ENCODE measurements at places on chromosomes 4 and X.

GRCh38 chr4:34720571-34720970 lies 1523.7 kb downstream of the ARAP2 start:
- DNase-seq: no peak

DNA sequence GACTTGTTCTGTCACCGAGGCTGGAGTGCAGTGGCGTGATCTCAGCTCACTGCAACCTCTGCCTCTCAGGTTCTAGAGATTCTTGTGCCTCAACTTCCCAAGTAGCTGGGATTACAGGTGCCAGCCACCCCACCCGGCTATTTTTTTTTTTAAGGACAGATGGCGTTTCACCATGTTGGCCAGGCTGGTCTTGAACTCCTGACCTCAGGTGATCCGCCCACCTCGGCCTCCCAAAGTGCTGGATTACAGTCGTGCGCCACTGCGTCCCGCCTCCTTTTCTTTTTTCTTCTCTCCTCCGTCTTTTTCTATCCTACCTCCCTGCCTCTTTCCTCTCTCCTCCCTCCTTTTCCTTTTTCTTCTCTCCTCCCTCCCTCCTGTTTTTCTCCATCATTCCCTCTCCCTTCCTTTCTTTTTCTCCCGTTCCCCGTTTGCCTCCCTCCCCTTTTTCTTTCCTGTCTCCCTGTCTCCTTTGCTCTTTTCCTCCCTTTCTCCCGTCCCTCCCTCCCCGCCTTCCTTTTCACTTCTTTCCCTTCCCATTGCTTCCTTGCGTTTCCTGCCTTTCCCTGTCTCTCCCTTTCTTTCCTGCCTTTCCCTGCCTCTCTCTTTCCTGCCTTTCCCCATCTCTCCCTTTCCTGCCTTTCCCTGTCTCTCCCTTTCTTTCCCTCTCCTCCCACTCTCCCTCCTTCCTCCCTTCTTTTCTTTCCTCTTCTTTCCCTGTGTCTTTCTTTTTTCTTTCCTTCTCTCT lies 2.1 kb upstream of the SLC25A6 start:
- no peak for DNase-seq

GRCh38 chr4:130648570-130648969 lies 1552.6 kb downstream of the C4orf33 start:
- DNase-seq: no peak

DNA sequence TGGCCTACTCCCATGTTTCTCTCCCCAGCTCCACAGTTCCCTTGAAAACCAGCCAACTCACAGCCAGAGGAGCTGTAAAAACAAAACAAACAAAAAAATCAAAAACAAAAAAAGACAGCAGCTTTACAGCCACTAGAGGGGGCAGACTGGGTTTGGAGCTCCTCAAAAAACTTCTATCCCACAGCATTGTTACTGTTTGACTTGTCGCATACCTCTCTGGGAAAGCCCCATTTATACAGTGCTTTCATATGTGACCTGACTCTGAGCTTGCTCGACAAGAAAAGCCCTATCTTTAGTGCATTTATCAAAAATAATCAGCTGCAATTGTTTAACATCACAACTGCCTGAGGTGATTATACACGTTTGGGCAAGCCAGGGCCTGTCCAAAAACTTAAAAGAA lies 21.6 kb downstream of the TSPAN6 start:
- DNase-seq: no peak

- DNase-seq: no peak
Observed at GRCh38 chr4:77493829-77494551, 111.6 kb upstream of the CXCL13 start.

DNA sequence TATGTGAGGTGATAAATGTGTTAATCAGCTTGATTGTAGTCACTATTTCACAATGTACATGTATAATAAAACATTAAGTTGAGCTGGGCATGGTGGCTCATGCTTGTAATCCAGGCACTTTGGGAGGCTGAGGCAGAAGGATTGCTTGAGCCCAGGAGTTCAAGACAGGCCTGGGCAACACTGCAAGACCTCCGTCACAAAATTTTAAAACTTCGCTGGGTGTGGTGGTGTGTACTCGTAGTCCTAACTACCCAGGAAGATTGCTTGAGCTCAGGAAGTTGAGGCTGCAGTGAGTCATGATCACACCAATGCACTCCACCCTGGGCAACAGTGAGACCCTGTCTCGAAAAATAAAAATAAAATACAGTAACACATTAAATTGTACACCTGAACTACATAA lies 20.1 kb downstream of the LYAR start:
- DNase-seq: no peak

GRCh38 chrX:75155447-75155826 lies 646 bp downstream of the ABCB7 start:
- DNase-seq: no peak

DNA sequence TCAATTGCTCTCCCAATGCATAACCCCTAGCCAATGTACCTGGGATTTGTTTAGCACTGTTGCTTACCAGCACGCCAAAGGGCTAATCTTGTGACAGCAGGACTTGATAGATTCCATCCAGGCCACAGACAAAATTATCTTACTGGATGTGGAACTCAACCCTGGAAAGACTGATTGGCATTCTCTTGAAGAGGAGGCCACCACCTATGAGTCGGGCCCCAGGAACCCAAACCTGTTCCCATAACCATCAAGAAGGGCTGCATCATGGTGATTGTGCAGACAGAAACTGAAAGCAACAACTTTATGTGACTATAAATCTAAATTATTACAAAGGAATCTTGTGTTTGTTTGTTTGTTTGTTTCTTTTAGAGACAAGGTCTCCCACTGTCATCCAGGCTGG lies 19.9 kb upstream of the TMEM255A start:
- DNase-seq: no peak

DNA sequence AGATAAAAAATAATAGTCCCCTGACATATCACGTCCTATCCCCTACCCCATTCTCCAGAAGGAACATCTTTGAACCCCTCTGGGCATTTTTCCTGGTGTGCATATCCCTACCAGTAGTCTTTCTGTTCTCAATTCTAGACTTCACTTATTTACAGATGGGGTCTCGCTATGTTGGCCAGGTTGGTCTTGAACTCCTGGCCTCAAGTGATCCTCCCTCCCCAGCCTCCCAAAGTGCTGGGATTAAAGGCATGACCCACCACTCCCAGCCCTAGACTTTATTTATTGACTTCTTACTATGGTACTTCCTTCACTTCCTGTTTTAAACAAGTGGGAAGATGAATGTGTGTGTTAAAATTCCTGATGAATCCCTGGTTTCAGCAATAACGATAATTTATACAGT lies 612 bp upstream of the RRAGB start:
- DNase-seq: no peak

- no peak for DNase-seq
Observed at GRCh38 chr4:100450449-100450848, 67.4 kb downstream of the EMCN start.

DNA sequence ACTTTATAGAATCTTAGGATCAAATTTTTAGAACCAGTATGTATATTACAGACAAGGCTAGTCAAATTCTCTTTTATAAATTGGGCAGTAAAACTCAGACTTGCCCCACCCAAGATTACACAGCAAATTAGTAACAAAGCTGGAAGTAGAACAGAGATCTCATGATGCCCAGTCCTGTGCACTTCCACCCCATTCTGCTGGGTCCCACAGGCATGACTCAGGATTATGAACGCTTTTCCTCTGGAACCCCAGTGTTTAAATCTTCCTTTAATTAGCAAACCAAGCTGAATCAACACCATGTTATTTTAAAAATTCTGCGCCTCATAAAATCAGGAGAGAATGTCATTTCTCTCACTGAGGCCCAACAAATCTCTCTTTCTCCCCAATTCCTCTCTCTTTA lies 1.5 kb upstream of the IL13RA2 start:
- no peak for DNase-seq

DNA sequence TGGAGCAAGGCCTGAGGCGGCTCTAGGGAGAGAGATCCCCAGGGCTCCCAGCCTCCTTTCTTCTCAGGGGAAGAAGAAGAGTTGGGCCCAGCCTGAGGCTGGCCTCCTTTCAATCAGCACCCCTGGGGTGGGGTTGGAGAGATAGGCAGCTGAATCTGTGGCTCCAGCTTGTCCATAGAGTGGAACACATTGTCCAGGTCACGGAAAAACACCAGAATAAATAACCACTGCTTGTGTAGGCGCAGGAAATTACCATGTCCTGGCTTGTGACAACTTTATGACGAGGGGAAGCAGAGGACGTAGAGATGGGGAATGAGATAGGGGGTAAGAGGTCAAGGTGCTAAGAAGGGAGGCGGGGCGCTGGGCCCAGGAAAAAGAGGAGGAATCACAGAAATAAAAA lies 80.8 kb upstream of the EFNB1 start:
- DNase-seq: no peak

DNA sequence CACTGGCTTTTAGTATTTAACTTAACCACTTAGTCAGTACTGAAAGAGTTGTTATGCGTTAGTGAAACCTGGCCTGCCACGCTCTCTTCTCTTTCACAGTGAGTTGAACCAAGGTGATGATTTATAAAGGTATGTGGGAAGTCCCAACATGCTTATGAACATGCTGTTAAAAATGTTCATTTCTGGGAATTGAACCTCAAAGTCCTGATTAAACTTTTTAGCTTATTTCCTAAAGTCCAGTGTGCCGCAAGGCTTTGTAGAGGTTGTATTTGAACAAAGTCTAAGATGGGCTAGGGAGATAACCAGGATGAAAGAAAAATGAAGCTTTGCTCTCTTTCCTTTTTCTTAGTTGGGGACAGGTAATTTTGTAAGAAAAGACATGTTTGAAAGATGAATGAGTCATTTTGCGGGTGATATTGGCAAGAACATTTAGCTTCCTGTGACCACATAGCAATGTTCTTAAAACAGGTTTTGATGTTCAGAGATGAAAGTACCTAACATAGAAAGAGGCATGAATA lies 270.3 kb downstream of the DTHD1 start:
- no peak for DNase-seq

- DNase-seq: no peak
Observed at GRCh38 chr4:5995901-5996623, 22.2 kb downstream of the C4orf50 start.

- peak; percentile 4 for DNase-seq
Observed at GRCh38 chrX:41122664-41123257, 37.5 kb downstream of the USP9X start.

GRCh38 chrX:139924069-139924695 lies 8.7 kb downstream of the ATP11C start:
- DNase-seq: no peak

DNA sequence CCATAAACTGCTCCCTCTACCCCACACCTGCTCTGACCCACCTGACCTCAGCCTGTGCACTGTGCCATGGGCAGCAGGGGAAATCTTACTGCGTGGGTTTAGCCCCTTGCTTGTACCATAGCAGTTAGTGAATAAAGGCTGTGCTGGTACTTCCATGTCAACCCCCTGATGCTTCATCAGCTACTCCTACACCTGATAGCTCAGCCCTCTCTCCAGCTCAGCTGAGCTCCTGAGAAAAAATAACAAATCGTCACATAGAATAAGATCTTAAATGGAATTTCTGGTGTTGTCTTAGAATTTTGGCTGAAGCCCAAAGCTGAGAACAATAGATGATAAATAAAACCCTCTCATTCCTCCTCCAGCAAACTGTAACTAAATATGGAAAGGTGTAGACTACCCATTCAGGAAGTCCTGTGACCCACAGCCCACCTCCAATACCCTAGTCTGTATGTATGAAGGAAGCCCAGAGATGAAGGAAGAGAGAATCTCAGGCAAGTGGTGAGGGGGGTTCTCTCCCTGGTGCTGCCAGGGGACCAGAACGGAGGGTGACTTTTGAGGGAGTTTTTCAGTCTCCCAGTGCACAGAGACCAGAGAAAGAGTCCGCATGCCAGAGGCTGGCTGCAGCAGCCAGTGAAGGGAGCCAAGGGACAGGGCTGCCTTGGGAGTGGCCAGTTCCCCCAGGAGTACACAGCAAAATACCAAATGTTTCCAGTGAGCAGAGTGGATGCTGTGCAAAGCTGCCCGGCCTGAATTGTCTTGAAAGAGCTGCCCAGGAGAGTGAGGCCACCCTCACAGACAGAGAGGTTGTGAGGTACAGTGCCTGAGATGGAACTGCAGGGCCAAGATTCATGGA lies 227.3 kb downstream of the QDPR start:
- no peak for DNase-seq

DNA sequence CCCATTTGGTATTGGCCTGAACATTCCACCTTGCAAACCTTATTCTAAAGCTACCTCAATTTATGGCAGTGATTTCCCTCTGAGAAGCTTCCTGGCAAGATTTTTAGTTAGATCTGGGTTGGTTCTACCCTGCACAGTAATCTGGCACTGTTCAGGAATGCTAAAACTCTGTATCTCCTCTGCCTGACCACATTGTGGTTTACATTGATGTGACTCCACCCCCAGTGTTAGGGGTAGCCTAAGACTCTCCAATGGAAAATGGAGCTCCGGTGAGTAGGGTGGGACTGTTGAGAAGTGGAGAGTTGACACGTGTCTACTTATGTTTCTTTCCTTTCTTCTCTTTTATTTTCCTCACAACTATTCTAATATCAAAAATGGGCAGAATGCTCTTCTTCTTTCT lies 45.4 kb downstream of the BMPR1B start:
- no peak for DNase-seq

DNA sequence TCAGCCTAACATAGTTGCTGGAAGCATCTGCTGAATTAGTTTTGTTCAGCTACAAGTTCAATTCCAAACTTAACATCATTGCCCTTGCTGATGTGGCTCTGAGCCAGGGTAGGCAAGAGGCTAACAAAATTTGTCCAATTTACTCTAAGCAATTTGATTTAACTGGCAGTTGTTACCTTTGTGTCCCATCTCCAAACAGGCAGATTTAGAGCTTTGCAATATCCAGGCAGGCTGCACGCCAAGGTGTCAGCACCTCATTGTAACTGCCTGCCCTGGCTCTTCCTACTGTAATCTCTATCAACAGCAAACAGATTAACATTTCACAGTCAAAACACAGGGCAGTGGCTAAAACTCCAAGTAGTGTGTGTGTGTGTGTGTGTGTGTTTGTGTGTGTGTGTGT lies 2070.6 kb downstream of the PCDH7 start:
- no peak for DNase-seq

GRCh38 chr4:58940167-58940566 lies 1830.0 kb upstream of the IGFBP7 start:
- DNase-seq: no peak

- no peak for DNase-seq
Observed at GRCh38 chrX:12405306-12405705, 267.0 kb downstream of the FRMPD4 start.

DNA sequence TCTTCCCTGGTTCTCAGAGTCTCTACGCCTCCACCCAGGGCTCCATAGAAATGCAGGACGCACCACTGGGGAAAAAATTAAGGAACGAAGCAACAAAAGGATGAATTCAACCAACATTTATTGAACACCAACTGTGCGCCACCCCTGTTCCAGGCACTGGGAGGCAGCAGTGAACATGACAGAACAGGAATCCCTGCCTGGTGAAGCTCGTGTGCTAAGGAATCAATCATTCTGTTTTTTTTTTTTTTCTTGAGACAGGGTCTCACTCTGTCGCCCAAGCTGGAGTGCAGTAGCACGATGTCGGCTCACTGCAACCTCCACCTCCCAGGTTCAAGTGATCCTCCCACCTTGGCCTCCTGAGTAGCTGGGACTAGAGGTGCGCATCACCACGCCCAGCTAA lies 1.9 kb upstream of the FTSJ1 start:
- DNase-seq: no peak

DNA sequence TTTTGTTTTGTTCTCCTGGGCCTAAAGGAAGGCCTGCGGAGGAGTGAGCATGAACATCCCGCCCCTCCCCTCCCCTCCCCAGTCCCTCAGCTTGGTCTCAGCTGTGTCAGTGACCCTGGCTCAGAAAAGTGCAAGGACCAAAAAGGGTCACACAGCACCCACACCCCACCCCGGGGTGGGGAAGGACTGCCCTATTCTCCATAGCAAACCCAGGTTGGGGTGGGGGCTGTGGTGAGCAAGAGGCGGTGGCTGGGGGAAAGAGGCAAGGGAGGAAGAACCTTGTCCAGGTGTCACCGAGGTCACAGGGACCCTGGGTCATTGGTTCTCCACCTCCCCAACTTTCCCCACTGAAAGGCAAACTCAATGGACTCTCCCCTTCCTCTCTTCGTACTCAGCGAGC lies 7.6 kb upstream of the MSX1 start:
- no peak for DNase-seq
